ENCODE measurements at places on chromosomes 7 and 10. TPM values are rescaled to one million over a fixed set of nuclear protein-coding genes. Genes with fewer than 3 reads are reported as not detected.

- H3K27ac ChIP-seq = no peak overlapping the region
- H3K36me3 ChIP-seq = no peaks in the 10 kb centered on the region
Measured at GRCh38 chr10:29689001-29689400, 54.2 kb upstream of the SVIL start.

DNA sequence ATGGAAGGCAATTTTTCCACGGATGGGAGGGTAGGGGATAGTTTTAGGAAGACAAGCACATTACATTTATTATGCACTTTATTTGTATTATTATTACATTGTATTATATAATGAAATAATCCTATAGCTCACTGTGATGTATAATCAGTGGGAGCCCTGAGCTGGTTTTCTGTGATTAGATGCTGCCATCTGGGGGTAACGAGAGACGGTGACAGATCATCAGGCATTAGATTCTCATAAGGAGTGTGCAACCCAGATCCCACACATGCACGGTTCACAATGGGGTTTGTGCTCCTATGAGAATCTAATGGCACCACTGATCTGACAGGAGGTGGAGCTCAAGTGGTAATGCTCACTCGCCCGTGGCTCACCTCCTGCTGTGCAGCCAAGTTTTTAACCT, 103.9 kb upstream of the STK17A start:
- H3K36me3 ChIP-seq = no peaks in the 10 kb centered on the region
- peaks cover 4% of the 10 kb centered on the region for H3K4me1 ChIP-seq
- no peak overlapping the region for H3K4me3 ChIP-seq
- no peak overlapping the region for H3K27ac ChIP-seq
- no peak for DNase-seq
- H3K27me3 ChIP-seq = peaks cover 2% of the 10 kb centered on the region

GRCh38 chr7:98107313-98107721, 655 bp downstream of the LMTK2 start:
- DNase-seq = no peak
- H3K36me3 ChIP-seq = peaks cover 7% of the 10 kb centered on the region
- peaks cover 16% of the 10 kb centered on the region for H3K4me1 ChIP-seq
- peaks cover 5% of the 10 kb centered on the region for H3K27me3 ChIP-seq
- no peak overlapping the region for H3K27ac ChIP-seq

DNA sequence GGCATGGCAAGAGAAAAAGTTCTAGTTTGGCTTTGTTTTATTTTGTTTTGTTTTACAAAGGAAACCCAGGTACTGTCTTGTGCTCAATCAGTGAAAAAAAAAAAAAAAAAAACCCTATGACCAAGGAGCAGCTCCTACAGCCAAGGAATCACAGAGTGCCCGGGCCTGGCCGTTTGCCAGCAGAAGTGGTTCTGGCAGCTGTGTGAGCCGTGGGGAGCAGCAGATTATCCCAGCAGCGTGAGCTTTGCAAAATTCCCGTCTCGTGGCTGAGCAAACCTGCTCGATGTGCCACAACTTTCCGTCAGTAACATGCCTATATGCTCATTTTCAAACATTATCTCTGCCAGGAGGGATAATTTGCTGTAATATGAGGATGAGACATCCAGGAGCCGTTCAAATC, 293.7 kb downstream of the POU6F2 start:
- H3K27ac ChIP-seq = no peak overlapping the region
- DNase-seq = no peak
- H3K27me3 ChIP-seq = peaks cover 1% of the 10 kb centered on the region
- no peaks in the 10 kb centered on the region for H3K4me1 ChIP-seq
- H3K4me3 ChIP-seq = no peak overlapping the region

DNA sequence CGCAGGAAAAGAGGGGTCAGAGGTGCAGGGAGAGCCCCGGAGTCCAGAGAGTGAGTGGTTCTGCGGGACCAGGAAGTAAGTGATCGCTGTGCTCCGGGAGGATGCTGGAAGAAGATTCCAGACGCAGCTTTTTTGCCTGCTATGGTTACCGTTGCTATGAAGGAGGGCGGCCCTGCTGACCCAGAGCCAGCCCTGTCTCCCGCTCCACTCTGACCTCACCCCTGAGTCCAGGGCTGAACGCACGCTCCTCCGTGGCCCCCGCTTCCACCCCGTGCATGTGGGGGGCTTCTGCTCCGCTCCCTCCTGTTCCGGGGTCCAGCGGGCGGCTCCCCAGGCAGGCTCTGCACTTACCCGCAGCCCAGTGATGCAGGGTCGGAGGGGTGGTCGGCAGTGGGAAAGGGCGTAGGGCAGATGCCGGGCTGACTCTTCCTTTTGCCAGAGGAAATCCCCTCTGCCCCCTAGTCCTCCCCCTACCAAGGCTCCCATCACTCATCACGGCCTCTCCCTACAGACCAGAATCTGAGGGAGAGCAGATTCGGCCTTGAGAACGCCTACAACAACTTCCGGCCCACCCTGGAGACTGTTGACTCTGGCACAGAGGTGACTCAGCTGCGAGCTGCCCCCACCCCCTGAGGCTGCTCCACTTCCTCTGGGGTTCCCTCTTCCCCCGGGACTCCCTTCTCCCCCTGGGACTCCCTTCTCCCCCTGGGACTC, 2.7 kb upstream of the MUC17 start:
- peak overlapping the region; percentile 74 for H3K4me3 ChIP-seq
- H3K36me3 ChIP-seq = no peaks in the 10 kb centered on the region
- DNase-seq = peak; percentile 43
- H3K4me1 ChIP-seq = peaks cover 21% of the 10 kb centered on the region

DNA sequence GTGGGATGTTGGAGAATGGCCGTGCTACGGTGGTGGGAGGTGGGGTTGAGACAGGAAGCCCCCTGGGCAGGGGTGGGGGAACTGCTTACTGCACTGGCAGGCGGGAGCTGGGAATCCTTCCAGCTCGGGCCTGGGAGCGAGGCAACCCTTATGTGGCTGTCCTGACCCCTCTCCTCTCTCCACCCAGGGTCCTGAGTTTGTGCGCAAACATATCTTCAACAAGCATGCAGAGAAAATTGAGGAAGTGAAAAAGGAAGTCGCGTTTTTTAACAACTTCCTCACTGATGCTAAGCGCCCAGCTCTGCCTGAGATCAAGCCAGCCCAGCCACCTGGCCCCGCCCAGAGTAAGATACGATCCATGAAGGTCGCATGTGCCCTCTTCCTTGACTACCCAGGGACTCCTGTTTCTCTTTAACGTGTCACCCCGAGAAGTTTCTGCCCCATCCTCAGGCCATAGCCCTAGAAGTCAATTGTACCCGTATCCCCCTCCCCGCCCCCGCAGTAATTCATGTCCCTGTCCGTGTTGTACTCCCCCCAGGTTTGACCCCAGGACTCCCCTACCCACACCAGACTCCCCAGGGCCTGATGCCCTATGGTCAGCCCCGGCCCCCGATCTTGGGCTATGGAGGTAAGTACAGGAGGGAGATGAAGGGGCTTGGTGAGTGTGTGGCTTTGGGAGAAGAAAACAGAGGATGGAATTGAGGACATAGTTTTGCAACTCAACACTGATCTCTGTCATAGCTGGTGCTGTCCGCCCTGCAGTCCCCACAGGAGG, 1.8 kb downstream of the UFSP1 start:
- DNase-seq = peak; percentile 59
- peak overlapping the region; percentile 87 for H3K4me3 ChIP-seq
- peak overlapping the region; percentile 91 for H3K27ac ChIP-seq
- H3K4me1 ChIP-seq = peaks cover 53% of the 10 kb centered on the region
- H3K27me3 ChIP-seq = peaks cover 14% of the 10 kb centered on the region

DNA sequence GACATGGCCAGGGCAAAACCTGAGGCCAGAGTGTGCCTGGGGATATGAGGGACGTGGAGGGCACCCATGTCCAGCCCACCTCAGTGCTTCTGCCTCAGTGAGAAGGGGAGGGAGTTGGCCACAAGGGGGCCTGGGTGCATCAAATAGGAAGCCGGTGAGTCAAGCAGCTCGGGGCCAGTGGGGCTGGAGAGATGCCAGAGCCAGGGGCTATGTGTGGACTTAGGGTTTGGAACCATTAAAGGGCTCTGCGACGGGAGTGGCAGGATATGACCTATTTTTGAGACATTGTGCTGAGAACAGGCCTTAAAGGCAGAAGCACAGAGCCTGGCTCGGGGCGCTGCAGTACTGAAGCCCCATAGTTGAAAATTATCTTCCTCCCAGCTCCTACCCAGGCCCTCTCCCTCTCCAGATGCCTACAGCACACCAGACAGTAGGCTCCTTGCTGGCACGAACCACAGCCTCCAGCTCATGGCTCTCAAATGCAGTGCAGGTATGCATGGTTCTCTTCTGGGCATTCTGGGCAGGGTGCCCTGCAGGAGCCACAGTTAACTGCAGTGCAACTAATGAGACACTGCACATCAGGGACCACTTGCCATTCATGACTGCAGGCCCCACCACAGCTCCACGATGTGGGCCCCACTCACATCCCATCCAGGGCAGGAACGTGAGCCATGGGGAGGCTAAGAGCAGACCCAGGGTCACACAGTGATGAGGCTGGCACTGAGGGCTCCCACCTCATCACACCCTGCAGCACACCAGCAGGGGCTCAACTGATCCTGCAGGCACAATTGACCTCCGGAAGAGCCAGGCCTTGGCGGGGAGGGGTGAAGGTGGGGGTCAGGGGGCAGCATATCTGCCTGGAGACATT, 7.2 kb upstream of the PGAM2 start:
- H3K27ac ChIP-seq = peak overlapping the region; percentile 90
- no peak overlapping the region for H3K4me3 ChIP-seq
- peaks cover 55% of the 10 kb centered on the region for H3K36me3 ChIP-seq
- no peak for DNase-seq
- peaks cover 84% of the 10 kb centered on the region for H3K4me1 ChIP-seq
- H3K27me3 ChIP-seq = no peaks in the 10 kb centered on the region

DNA sequence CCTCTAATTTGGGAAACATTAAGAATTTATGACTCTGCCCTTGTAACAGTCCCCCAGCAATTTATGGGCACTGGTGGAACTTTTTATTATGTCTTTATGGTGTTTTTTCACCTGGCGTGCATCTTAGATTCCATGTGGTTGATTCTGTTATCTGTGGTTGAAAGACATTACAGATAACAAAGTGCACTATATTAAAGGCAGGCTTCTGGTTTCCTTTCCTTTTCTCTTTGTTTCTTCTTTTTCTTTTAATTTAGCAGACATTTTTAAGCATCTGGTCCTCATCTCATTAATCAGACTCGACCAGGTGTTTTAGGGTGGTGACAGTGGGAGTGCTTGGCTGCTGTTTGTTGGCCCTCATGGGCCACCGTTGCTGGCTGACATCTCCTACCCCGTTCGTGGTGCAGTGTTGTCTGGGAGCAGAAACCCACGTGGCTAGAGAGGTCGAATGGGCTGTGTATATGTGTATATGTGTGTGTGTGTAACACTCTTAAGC, 77.4 kb downstream of the LRMDA start:
- no peaks in the 10 kb centered on the region for H3K36me3 ChIP-seq
- H3K4me1 ChIP-seq = no peaks in the 10 kb centered on the region
- H3K27me3 ChIP-seq = peaks cover 3% of the 10 kb centered on the region
- no peak overlapping the region for H3K4me3 ChIP-seq
- no peak for DNase-seq

- no peaks in the 10 kb centered on the region for H3K27me3 ChIP-seq
- DNase-seq = no peak
- H3K4me1 ChIP-seq = no peaks in the 10 kb centered on the region
- H3K4me3 ChIP-seq = no peak overlapping the region
- H3K27ac ChIP-seq = no peak overlapping the region
Measured at GRCh38 chr7:140367528-140367927, 30.8 kb downstream of the SLC37A3 start.

- H3K27me3 ChIP-seq = peaks cover 9% of the 10 kb centered on the region
- no peak for DNase-seq
- H3K27ac ChIP-seq = no peak overlapping the region
- no peaks in the 10 kb centered on the region for H3K4me1 ChIP-seq
- no peaks in the 10 kb centered on the region for H3K36me3 ChIP-seq
Measured at GRCh38 chr10:123800289-123800688, 91.3 kb downstream of the CPXM2 start.

- peaks cover 3% of the 10 kb centered on the region for H3K4me1 ChIP-seq
- H3K36me3 ChIP-seq = peaks cover 36% of the 10 kb centered on the region
- DNase-seq = no peak
- no peak overlapping the region for H3K27ac ChIP-seq
- H3K27me3 ChIP-seq = no peaks in the 10 kb centered on the region
Measured at GRCh38 chr10:129761981-129762956, 201.8 kb downstream of the EBF3 start.

Gene C1QL3
- not detected for total RNA-seq
